Stimulated activated CD4-positive, alpha-beta T cell treated with anti-CD3 and anti-CD28 coated beads, Interleukin-1b, Interleukin-23, amount 100 ng/mL, for 4 hours (primary cell): ENCODE measurements at places on chromosomes 11 and 22.

GRCh38 chr11:107370390-107370789, 87.2 kb downstream of the CWF19L2 start:
- DNase-seq = no peak

GRCh38 chr22:41352058-41352457, 29.7 kb upstream of the TEF start:
- DNase-seq = no peak

DNA sequence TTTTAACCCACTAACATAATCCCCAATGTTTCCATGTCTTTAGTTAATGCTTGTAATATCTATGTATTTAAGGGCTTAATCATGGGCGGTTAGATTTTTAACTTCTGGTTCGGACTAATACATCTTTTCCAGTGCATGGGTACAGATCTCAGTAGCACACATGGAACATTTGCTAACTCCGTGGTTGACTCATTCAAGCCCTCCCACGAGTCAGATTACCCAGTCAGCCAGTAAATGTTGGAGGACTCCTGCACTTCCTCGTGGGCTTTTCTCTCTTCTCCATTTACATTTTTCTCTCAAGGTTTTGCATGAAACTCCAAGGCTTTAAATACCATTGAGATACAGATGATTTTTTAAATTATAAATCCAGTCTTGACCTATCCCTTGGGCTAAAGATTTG, 313.9 kb downstream of the ST3GAL4 start:
- DNase-seq = no peak

GRCh38 chr11:62391642-62392425, 27.0 kb upstream of the SCGB1A1 start:
- no peak for DNase-seq

GRCh38 chr11:86196913-86197312, 47.6 kb upstream of the EED start:
- no peak for DNase-seq

DNA sequence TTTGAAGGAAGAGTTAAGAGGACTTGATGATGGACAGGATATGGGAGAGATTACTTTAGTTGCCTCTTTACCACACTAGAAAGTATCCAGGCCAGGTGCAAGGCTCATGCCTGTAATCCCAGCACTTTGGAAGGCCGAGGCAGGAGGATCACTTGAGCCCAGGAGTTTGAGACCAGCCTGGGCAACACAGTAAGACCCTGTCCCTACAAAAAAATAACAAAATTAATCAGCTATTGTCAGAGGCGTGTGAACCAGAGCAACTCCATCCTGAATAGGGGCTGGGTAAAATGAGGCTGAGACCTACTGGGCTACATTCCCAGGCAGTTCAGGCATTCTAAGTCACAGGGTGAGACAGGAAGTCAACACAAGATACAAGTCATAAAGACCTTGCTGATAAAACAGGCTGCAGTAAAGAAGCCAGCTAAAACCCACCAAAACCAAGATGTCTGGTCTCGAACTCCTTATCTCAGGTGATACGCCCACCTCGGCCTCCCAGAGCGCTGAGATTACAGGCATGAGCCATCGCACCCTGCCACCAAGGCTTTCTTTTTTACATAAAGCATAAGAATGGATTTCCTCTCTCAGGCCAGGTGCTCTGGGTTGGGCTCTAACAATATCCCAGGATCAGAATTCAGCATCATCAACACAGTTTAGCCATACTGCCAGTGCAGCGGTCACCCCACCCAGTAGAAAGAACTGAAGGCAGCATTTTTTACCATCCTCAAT, 17.8 kb downstream of the PI4KA start:
- DNase-seq = no peak

GRCh38 chr11:12287374-12288211, 89.8 kb upstream of the PARVA start:
- DNase-seq = no peak

- DNase-seq = no peak
These were observed 1291.0 kb downstream of the LRRC4C start for GRCh38 chr11:40168414-40168813.

DNA sequence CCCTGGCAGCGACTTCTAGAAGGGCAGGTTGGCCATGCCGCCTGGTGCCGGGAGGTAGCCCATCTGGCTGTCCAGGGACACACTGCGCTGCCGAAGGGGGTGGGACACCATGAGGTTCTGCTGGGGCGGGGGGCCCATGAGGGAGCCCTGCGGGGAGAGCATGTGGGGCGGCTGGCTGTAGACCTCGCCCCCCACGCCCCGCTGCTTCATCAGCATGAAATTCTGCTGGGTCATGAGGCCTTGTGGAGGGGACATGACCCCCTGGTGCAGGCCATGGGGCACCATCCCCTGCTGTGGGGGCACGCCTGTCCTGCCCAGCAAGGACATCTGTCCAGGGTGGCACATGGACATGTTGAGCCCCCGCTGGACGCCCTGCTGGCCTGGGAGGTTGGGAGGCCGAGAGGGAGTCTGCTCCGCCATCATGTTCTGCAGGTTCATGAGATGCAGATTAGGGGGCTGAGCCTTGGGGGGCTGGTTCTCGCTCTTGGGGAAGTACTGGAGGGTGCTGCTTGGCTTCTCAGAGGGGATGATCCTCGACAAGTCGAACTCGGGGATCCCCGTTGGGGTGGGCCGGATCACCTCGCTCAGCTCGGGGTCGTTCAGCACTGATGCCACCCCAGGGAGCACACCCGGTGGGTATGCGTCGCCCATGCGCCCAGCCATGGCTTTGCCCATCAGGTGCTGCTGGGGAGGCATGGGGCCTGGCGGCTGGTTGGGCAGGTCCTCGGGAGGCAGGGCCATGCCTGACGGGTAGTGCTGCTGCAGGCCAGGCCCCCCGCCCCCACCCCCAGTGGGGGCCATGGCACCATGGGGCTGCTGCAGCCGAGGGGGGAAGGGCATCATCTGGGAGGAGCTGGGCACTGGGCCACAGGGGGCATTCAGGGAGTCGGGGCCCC, 15.0 kb downstream of the CXCR5 start:
- DNase-seq = no peak

GRCh38 chr11:64098318-64098831, 62.6 kb downstream of the FLRT1 start:
- DNase-seq = no peak

DNA sequence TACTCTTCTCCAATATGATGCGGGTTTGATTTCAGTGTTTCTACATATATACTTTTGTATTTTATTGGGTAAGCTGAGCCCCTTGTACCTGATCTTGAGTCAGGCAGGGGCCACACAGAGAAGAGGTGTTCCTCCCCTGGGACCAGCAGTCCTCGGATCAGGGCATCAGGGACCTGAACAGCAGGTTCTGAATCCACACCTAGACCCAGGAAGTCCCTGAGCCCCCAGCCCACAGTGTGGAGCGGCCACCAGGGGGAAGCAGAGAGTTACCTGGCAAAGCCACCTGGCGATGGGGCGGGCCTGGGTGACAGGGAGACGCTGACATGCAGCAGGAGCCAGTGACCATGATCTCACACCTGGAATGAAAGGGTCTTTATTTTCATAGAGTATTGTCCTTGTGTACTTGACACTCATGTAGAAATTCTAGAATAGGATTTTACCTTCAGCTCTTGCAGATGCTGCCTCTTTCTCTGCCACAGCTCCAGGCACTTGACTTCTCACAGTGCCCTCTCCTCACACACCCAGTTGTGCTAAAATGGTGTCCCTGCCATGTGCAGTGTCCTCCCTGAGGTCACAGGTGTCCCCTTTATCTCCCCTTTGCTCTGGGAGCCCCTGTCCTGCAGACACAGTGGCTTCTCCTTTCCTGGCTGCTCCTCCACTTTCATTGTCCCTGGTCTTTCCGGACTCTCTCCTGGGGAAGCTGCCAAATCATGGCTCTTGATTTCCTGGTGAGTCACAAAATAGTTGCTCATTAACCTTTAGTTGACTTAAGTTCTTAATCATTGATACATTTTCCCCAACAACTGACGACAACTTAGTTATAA, 48.5 kb downstream of the GGTLC2 start:
- DNase-seq = peak; percentile 53

- no peak for DNase-seq
These were observed 87.1 kb upstream of the OPCML start for GRCh38 chr11:133619397-133619796.

DNA sequence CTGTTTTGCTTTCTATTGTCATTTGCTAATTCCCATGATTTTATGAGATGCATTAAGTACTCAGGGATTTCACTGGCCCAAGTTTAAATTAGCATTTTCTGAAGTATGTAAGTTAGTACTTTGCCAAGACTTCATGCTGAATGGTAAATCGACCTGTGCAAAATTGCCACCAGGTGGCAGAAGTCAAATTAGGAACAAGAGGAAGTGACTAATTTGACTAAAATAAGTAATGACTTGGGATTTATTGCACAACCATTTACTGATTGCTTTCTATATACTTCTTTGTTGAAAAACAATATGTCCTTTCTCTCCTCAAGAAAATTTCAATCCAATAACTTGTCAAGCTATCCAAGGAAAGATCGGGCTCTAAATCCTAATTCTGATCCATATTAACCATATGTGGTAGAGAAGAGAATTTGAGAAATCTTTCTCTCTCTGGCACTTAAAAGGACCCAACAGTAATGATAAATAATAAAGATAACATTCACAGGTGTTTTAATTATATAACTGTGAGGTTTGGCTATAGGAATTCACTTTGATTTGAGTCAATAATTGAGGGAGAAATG, 253.7 kb upstream of the CHORDC1 start:
- DNase-seq = no peak

- DNase-seq = no peak
These were observed 37.5 kb upstream of the CAPRIN1 start for GRCh38 chr11:34013898-34014571.

DNA sequence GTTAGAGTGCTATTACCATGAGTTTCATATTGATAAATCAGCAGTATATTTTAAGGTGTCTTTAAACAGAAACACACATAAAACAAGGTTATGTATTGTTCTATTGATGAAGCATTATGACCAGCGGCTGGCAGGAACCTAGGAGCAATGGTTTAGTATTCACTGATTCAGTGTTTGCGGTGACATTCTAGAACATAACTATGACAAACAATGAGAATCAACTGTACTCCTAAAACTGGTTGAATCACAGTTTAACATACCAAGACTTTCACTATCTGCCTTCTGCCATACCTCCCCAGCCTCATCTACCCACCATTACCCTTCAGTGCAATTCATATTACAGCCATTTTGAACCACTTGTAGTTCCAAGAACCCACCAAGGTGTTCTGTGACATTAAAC, 8.8 kb downstream of the HOATZ start:
- no peak for DNase-seq

DNA sequence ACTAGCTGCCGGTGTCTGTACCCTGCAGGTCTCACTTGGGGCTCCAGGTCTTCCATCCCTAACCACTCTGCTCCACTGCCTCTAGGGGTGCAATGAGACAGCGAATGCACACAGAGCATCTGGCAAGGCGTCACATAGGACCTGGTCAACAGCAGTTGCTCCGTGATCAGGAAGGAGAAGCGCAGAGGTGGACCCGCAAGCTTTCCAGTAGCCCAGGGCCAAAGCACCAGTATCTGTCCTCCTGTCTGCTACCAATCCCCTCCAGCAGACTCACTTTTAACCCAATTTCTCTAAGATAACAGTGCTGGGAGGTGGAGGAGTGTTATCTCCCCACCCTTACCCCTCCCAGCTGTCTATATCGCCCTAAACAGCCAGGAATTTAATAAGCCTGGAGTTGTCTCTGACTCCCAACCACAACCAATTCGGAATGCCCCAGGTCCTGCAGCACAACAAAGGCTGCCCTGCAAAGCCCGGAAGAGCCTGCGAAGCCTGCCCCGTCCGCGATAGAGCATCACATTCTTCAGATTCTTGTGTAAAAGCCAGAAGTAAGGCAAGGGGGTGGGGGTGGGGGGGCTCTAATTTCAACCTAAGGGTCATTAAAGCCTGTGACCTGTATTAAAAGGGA, 19.3 kb downstream of the MYH9 start:
- DNase-seq = no peak

GRCh38 chr22:41917375-41917902, 2.6 kb upstream of the SHISA8 start:
- no peak for DNase-seq

DNA sequence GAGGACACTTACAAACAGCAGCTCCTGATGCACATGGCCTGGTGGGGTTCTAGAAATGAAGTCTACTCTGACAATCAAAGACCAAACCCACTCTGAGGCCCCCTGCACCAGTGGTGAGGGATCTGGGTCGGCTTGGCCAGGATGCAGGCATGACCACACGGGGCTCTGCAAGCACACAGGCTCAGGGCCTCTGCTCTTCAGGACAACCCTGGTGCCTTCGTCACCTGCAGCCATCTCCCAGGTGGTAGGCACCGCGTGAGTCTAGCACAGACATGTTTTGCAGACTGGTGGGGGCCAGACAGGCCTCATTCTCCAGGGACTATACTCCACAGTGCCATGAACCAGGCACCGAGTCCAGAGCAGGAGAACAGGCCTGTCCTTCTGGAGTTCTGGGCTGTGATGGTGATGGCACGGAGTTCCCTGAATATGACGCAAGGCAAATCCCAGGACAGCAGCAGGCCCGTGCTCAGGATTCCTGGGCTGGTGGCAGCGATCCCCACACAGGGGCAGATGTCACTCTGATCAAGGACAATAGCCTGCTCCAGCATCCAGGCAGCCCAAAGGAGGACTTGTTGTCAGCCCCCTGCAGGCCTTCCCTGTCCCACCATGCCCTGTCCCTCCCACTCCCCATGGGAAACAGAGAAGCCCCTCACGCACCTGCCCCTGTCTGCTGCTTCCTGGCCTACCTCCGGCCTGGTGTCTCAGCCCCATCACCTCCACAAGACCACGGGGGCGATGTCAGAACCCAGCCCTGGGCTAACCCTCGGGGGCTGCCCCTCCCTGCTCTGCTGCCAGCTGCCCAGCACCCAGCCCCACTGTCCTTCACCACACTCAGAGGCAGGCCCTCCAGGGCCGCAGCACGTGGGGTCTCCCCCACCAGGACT, 36.1 kb downstream of the GNB1L start:
- DNase-seq = no peak

GRCh38 chr11:119635041-119635740, 93.8 kb downstream of the NECTIN1 start:
- no peak for DNase-seq

DNA sequence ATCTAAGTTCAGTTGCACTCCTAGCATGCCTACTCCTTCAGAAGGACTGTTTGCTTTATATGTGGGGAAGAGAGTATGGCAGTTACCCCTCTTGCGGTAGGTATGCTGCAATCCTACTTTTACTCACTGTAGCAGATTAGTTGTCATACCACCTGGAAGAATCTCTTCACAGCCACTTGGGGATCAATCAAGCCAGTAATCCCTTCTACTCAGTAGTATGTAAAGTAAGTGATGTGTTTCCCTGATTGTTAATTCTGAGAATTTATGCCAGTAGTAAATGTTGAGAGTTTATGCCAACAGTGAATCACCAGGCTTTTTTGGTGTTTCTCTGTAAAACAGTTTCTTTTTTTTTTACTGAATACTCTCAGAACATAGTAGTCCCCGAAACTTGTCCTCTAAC, 34.4 kb downstream of the PRMT3 start:
- no peak for DNase-seq

GRCh38 chr11:8584511-8584910, 9.5 kb downstream of the STK33 start:
- no peak for DNase-seq

GRCh38 chr22:26484360-26484706, 656 bp downstream of the SRRD start:
- DNase-seq = no peak

GRCh38 chr11:95154514-95154913, 64.9 kb downstream of the ENDOD1 start:
- peak; percentile 41 for DNase-seq
